Astrocyte of the hippocampus (primary cell): ENCODE measurements at places on chromosomes 13 and 19.

DNA sequence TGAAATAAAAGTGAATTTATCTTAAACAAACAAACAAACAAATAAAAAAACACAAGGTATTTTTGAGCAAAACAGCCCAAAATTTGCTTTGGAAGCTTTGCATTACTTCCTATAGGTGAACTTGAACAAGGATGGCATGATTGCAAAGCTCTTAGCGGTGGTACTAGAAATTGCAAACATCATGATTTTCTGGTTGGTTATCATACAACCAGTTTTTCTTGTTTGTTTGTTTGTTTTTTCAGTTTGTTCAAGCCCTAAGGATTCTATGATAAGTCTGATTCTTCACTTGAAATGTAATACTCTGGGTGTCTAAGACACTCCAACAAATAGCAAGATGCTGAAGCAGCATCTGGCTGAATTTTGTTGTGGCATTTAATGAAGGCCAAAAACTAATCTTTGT, 15.9 kb downstream of the DCLK1 start:
- no peak for DNase-seq

DNA sequence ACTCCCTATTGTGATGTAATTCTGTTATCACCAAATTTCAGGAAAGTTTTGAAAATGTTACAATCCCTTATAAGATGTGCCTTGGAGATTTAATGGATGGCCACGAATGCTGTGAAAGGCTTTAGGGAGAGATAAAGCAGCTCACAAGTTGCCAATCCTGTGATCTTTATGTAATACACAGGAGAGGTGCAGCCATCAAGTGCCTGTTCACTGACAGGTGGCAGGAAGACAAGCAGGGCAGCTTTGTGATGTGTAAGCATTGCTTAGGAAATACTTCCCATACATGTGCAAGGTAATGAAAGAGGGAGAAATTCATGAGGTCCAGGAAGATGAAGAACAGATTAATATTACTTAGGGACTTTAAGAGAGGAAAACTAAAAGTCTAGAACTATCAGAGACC, 628.8 kb downstream of the SLITRK6 start:
- no peak for DNase-seq

- peak; percentile 93 for DNase-seq
These were observed 13.3 kb upstream of the CACNG6 start for GRCh38 chr19:53977991-53978731.

- DNase-seq, result peak; percentile 97
These were observed at the start of gene WBP4 for GRCh38 chr13:41061075-41061913. TSS of gene WBP4 (plus strand) at chr13:41061509. CDS start at chr13:41061674, 165 bp downstream.

DNA sequence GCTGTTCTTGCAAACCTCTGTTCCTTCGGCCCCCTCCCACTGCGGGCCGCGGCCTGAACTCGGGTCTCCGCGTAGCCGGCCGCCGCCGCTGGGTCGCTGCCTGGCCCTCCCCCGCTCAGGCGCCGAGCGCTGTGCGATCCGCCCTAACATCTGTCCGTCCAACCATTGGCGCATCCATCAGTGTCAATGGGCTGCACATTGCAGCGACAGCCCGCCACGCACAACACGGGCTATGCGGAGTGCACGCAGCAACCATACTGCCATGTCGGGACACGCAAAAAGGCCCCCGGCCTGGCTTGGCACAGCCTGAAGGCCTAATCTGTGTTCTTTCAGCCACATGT, 2.6 kb upstream of the TSHZ3 start:
- DNase-seq, result no peak

GRCh38 chr19:45607071-45608029, 5.3 kb upstream of the GPR4 start:
- DNase-seq, result peak; percentile 88

DNA sequence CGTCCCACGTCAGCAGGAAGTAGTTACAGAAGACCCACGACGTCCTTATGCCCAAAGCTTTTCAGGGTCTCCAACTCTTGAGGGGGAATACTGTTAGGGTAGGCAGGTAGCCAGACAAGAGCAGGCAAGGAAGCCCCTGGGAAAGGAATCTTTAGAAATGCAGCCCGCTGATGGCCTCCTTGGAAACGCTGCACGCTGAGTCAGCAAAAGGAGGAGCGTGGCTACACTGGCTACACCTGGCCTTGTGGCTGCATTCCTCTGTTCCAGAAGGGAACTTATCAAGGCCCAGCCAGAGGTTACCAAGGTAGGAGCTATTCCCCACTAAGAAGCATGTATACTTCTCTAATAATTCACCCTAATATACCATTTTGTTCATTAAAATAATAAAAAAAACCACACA, 2.0 kb downstream of the ERVV-1 start:
- no peak for DNase-seq

DNA sequence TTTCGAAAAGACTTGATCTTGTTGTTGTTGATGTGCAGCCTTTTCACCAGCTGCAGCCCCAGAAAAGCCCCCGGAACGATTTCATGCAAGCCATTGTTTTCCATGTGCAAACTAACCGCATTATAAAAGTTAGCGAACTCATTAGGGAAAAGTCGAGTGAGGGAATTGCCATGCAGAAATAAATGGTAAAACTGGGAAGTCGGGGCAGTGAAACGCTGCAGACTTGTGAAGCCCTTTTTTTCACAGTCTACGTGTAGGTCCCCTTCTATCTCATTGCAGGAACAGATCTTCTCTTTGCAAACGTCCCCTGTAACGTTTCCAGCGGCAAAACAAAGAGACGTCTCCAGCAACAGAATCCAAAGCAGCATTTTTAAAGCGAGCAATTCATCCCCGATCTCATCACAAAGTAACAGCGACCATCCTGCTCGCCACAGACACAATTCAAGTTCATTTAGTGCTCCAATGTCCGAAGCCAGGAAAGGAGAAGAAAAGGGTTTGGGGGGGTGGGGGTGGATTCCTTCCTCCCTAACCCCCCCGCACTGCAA, 1.1 kb downstream of the SLITRK1 start:
- DNase-seq, result peak; percentile 4

DNA sequence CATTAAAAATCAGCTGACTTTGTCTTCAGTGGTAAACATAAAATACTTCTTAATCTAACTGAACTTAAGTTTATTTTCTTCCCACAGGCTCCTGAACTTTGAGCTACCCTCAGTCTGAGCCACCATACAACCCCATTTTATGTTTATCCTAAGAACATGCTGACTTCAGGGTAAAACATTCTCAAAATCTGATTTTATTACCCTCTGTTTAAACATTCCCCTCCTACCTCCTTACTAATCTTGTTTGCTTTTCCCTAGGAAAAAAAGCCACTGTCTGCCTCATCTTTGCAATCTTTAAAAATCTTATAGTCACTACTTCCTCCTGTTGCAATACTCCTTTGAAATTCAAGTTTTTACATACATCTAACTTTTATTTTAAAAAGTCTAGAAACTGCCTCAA, 4.0 kb downstream of the ZNF91 start:
- no peak for DNase-seq

DNA sequence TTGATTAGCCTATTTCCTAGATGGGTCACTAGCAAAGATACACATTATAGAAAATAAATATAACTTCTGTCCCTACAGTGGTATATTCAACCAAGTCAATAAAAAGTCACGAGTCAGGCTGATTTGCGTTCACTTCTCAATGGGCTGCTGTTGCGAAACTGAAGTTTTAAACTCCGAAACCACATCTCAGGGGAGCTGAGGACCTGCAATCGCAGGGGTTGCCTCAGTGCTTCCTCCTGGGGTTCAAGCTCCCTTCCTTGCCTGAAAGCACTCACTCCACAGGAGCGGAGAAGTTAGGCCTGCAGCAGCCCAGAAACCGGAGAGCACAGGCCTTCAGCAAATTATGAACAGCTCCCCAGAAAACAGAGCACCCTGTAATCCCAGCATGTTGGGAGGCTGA, 39.6 kb downstream of the RAB20 start:
- DNase-seq, result no peak

- no peak for DNase-seq
These were observed 3.2 kb upstream of the ADAT3 start for GRCh38 chr19:1901940-1902404.

DNA sequence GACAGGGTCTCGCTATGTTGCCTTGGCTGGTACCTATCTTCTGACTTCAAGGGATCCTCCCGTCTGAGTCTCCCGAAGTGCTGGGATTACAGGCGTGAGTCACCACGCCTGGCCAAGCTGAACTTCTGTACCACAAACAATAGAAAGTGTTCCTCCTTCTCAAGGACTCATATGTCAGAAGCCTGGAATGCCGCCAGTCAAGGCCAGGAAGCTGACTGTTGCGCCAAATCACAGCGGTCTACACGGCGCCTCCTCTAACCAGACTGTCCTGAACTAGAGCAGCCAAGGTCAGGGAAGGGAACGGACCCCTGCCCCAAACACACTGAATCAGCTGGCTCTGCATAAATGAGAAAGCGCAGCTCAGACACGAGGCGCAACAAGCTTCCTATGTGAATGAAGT, 14.6 kb downstream of the RAB20 start:
- DNase-seq, result peak; percentile 94

- DNase-seq, result no peak
These were observed 3.9 kb upstream of the CD209 start for GRCh38 chr19:7751157-7751783.

DNA sequence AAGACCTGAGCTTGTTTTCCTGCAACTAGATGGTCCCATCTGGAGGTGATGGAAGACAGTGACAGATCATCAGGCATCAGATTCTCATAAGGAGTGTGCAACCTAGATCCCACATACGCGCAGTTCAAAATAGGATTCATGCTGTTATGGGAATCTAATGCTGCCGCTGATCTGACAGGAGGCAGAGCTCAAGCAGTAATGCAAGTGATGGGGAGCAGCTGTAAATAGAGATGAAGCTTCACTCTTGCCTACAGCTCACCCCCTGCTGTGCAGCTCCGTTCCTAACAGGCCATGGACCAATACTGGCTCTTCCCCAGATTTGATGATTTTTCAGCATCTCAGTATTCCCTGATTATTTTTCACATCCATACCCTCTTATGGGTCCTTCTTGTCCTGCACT, 208.4 kb upstream of the RXFP2 start:
- DNase-seq, result no peak

GRCh38 chr13:98582947-98583346, 6.0 kb upstream of the STK24 start:
- DNase-seq, result no peak
